ENCODE measurements at places on chromosomes 12 and 14.

DNA sequence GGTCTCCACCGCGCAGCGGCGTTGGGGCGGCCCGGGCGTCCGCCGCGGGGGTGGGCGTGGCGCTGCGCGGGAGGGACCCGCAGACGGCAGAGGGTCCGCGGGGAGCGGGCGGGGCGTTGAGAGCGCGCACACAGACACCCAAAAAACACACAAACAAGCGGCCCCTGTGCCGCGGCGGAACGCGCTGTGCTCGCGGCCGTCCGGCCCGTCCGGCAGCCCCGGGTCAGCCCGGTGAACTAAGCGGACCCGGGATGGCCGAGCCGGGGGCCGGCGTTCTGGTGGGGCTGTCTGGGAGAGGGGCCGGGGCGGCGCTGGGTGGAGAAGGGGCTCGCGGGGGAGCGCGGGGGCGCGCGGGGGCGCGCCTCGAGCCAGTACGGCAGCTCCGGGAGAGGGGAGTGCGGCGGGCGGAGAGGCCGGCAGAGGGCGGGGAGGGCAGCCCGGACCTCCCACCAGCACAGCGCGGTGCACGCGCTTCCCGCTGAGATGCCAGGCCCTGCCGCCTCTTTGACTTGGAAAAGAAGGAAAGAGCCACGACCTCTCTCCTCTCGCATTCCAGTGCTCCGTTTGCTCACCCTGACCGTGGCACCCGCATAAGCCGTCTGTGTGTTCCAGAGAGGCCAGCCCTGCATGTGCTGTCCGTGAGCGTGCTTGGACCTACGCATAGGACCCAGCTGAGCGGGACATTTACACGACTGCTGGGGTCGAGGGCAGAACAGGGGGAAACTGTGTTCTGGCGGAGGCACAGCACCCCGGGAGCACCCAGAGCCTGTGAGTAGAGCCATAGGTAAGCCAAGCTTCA lies 10.3 kb downstream of the SLC6A12 start:
- peak; percentile 85 for DNase-seq

GRCh38 chr12:100398307-100398706 lies 41.4 kb downstream of the SLC17A8 start:
- DNase-seq = no peak

GRCh38 chr12:69900720-69901131 lies 75.7 kb downstream of the MYRFL start:
- peak; percentile 68 for DNase-seq

GRCh38 chr12:106696681-106697417 lies 77.6 kb upstream of the RIC8B start:
- DNase-seq = no peak

DNA sequence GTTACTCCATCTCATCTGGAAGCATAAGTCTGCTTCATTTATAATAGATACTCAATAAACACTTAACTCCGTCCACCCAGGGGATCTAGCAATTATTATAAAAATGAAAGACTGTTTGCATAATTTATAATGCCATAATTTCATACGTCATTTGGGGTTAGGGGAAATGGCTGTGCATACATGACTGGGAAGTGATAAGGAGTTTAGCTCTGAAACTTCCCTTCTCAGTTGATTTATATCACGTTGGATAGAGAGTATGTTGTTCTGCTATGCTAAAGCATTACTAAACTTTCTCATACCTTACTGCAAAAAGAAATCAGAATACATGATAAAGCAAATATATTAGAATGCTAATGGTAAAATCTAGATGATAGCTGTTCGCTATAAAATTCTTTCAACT lies 90.4 kb upstream of the DYNC1H1 start:
- DNase-seq = no peak

- DNase-seq = peak; percentile 19
Observed at GRCh38 chr14:80390906-80391305, 179.6 kb upstream of the DIO2 start.

DNA sequence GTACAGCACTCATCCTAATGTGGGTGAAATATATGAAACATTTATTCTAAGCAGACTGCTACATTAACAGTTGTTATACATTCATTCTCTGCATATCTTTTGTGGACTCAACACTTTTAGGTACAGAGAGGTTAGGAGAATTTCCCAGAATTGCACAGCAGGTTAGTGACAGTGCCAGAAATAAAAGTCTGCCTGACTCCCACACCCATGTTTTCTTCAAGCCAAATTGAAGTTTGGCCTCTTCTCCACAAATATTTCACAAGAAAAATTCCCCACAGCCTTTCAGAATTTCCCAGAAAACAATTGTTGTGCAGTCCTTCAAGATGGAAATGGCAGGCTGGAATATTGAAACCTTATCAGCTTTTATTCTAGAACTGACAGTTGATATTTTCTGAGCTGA lies 464.8 kb downstream of the RAD51B start:
- DNase-seq = no peak

DNA sequence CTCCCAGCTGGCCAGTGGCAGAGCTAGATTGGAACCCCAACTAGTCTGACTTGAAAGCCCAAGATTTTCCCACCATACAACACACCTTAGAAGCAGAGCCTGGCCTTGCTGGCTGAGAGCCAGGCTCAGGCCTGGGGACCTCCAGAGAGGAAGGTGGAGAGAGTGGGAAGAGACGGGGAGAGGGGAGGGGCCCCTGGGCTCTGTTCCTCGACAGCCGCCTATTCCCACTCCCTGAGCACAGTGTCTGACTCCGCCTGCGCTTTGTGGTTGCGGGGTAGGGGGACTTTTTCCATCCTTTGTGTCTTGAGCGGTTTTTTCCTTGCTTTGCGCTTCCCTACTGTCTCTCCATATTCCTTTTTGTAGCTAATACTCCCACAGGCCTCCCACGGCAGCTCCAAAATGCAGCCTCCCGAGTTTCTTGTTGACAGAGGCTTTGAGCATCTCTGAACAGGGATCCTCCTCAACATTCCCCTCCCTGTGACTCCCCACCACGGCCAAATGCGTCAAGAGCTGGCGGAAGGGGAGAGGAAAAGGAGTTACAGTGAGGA lies 4.0 kb upstream of the KCNH3 start:
- DNase-seq = no peak

DNA sequence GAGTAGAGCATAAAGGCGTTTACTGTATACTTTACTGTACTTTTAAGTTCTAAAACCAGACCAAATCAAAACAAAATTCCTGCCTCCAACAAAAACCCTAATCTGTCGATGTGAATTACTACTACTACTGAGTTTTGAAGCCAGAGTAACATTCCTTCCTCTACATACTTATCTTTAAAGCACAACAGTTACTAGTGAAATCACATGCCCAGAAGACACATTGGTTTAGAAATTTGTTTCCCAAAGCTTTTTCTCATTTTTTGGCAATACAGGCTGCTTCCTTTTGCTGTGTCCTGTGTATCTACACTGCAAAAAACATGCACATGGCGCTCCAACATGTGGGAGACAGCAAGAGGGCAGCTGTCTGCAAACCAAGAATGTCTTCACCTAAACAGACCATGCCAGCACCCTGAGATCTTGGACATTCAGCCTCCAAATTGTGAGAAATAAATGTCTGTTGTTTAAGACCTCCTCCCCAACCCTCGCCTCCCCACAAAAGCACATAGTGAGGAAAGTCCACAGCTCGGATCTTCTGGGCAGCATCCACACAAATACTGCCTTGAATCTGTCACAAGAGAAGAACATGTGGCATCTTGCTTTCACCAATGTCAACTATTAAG lies 21.1 kb downstream of the SETD3 start:
- no peak for DNase-seq
